Mammary epithelial cell (primary cell): ENCODE measurements at places on chromosomes 3 and 15.
A peak's percentile ranks its signal among the peaks of the same experiment; 100 is the strongest.

DNA sequence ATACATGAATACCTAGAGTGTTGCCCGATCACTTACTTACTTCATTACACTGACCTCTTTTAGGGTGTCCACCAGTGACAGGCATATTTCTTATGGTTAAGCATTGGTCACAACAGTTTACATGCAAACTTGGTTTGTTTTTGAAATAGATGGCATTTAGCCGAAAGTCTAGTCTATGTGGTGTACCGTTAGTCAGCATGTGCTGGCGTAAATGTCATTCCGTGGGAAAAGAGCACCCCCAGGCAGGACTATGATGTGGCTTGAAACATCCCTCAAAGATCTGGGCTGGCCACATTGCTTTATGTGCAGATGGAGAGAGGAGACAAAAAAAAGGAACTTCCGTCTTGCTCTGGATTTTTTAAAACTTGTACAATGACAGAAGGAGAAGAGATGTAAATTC, 357.0 kb upstream of the ICE2 start:
- DNase-seq: no peak

DNA sequence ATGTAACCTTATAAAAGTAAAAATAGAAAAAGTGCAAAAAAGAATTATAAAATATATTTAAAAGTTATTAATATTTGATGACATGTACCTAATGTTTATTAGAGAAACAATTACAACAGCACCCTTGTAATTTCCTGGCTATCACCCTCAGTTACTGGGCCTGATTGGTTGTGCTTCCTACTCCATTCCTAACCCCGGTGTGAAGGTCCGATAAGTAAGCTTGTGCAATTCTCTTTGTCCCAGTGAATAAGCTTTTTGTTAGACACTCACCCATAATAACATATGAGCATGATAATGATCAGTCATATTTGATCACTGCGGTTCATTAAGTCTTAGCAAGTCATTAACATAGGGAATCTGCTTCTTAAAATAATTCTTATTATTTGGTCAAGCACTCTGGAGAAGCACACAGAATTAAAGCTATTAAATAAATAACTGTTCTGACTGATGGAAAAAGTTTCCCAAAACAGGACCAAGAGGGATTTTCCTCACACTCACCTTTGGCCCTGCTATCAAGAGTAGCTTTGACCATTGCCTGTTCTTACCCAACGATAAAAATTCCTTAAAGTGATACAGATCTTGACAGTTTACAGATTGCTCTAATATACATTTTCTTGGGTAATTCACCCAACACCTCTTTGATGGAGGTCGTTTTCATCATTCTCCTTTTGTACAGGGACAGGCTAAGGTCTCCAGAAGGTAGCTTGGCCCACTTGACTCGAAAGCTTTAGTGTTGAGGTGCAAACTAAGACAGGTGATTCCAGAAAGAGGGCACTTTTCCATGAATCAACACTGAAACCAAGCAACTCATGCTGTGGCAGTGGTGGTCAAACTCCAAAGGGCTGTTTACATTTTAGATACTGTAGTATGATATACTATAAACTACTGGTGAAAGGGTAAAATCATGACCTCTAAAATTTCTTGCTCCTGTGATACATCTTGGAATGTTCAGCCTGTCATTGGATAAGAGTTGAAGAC, 543.0 kb upstream of the KCNMB2 start:
- DNase-seq: peak; percentile 31

DNA sequence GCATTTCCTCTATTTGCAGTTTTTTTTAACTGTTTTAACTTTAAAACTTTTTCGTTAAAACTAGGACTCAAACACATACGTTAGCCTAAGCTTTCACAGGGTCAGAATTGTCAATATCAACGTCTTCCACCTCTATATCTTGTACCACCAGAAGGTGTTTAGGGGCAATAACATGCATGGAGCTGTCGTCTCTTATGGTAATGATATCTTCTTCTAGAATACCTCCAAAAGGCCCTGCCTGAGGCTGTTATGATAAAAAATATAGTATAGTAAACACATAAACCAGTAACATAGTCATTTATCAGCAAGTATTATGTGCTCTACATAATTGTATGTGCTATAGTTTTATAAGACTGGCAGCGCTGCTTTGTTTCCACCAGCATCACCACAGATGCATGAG, 76.3 kb upstream of the MLF1 start:
- no peak for DNase-seq

DNA sequence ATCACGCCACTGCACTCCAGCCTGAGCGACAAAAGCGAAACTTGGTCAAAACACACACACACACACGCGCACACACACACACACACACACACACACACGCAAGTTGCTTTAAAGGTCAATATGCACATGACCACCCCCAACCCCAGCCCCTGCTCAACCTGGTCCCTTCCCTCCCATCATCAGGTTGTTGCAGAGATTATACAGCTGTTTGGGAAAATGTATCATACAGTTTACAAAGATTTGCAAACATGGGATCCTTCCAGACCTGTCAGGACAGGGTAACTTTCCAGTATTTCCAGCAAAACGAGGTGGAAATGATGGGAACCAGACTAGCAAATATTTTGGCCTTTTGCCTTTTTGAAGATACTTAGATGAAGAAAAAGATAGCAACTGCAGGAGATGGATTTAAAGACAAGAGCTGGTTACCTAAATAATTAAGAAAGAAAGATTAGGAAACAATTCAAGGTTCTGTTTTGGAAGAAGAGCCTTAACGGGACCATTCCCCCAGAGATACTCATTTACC, 80.2 kb downstream of the TNIK start:
- DNase-seq: no peak

- no peak for DNase-seq
Observed at GRCh38 chr15:51623386-51623938, 891 bp upstream of the DMXL2 start.

GRCh38 chr3:53229171-53229570, 26.7 kb downstream of the TKT start:
- no peak for DNase-seq

- DNase-seq: peak; percentile 65
Observed at GRCh38 chr15:99928429-99928981, 195.3 kb upstream of the LYSMD4 start.

DNA sequence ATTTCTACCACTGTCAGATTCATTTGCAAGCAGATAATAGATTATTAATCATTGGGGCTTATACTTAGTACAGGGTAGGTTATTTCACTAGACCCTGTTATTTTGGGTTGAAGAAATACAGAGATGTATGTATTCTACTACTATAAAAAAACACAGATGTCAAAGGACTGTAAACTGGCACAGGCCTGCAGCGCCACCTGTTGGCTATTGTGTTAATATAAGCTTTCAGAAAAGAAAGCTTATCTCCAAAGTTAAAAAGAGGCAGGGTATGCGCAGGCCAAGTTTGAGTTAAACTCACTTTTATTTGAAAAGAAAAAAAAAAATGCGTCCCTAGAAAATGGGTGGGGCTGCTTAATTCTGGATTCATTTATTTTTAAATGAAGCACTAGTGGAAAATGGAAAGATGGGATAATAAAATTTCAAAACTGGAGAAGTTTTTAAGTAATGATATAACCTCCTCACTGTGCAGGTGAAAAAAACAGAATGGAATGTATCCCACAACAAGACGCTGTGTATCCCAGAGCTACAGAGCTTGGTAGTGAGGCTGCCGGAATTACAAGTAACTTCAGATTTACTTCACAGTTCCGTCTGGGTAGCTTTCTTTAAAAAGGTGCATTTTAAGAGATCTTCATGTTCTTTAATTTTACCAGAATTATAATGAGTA, 407.2 kb upstream of the TGFBR2 start:
- DNase-seq: peak; percentile 21

- no peak for DNase-seq
Observed at GRCh38 chr3:133138017-133138416, 99.8 kb downstream of the TMEM108 start.

- DNase-seq: no peak
Observed at GRCh38 chr15:70034141-70034540, 63.6 kb downstream of the TLE3 start.

DNA sequence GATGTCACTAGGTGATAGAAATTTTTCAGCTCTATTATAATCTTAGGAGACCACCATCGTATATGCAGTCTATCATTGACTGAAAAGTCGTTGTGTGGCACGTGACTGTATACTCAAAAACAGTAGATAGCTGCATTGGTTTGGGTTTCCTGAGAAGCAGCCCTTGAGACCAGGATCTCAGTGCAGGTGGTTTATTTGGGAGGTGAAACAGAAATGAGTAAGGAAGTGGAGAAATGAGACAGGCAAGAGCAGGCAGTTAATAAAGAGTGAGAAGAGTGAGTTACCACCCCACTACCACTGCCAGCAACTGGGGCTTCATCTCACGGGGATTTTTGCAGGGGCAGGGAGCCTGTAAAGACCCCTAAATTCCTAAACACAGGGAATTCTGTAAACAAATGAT, 221.0 kb downstream of the SHQ1 start:
- no peak for DNase-seq

DNA sequence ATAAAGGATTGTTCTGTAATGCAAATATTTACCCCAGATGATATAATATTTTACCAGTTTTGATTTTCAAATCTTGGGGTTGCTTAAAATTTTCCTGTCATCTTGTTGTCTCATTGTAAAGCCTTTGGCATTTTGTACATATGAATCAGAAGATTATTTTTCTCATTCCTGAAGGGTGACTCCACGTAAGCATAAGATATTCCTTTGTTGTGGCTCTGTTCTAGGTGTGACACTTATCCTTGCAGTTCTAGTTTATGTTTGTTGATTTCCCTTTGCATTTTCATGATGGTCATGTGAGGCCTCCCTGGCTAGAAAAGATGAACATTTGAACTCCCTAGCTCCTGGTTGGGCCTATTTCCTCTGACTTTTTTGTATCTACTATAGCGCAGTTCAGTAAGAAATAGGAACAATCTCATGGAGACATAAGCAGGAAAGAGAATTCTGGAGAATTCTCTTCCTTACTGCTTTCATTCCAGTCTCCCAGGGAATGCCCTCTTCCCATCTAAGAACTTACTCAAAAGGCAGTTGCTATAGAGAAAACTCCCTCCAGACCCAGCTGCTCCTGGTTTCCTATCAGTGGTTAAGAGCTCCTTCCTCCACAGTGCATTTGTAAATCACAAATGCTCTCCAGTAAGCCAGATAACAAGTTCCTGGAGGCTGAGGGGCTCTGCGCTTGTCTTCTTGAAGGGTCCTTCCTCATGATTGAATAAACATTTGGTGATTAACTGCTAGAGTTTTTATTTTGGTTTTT, 124.7 kb downstream of the WNT5A start:
- peak; percentile 39 for DNase-seq

DNA sequence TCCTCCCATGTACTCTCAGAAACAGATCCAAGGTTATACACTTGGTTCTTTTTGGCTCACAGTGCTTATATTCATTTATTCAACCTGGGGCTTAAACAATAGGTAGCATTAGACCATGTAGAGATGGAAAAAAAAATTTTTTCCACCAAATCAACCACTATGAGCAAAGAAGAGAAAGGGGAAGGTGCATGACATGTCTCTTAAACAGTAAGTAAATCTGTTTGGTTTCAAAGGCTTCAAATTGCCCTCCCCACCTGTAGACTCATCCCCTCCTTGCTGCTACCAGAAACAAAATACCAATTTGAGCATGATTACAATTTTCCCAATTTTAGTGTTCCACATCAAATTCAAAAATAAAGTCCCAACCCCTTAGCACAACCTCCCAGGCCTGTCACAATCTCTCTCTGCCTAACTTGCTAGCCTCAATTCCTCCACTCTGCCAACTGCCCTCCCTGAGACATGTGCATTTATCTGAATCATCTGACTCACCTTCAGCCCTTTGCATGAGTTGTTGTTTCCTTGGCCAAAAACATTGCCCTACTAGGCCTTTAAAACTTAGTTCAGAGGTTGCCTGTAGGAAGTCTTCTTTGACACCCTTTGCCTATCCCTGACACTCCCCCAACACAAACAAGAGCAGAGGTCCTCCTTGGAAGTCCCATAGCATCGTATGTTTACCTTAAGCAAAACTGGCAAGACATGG, 30.3 kb upstream of the TSC22D2 start:
- no peak for DNase-seq

DNA sequence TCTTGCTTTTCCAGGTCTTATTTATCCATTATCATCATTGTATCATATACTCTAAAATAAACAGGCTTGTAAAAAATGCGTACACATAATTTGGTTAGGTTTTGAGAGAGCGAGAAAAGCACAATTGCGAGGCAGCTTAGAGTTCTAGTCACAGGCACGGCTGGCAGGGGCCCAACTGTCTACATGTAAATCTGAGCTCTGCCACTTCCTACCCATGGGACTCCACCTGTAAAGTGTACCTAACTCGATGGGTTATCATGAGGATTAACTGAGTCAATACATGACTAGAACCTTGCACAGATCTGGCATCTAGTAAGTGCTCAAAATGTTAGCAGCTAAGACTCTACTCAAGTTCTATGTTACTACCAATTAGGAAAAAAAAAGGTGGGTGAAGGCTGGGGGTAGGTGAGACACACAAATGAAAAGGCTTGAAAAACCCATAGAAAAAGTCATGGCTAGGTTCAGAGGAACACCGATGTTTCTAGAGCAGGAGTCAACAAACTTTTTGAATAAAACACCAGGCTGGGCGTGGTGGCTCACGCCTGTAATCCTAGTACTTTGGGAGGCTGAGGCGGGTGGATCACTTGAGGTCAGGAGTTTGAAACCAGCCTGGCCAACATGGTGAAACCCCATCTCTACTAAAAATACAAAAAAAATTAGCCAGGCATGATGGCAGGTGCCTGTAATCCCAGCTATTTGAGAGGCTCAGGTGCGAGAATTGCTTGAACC, 36.2 kb downstream of the GLB1 start:
- DNase-seq: no peak

DNA sequence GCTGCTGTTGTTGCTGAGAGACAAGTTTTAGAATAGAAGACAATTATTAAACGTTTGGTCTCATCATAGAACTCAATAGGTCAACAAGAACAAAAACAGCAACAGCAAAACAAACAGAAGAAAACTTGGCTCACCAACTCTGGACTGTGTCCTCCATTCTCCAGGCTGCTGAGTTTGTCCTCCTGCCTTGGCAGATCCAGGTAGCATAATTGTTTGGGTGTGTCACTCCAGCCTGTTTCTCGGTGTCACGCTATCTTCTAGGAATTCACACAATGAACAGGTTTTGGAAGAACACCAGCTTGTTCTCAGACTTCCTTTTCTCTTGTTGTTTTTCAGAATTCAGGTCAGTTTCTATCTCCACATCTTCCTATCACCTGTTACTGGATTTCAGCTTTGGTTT, 34.7 kb downstream of the ARRDC4 start:
- DNase-seq: peak; percentile 68
